ENCODE measurements at places on chromosomes 12 and 14.

DNA sequence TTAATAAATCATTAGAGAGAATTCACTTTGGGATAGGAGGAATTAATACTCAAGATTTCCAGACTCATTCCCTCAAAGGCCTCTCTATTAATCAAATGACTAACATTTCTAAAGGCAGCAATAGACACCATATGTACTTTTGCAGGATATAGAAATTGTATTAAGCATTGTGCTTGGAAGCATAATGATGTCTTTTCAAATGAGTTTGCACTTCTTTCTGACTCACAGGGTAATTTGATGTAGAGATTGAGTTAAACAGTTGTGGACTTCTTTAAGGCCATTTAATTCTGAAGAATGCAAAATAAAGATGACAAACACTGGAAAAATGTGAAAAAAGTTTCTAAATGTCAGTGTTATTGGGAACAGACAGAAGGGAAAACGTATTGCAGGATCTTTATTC lies 63.4 kb upstream of the CSRP2 start:
- no peak for DNase-seq

GRCh38 chr14:22885975-22886374 lies 3.0 kb downstream of the REM2 start:
- DNase-seq, result no peak

GRCh38 chr12:116538076-116538591 lies 21.0 kb upstream of the MAP1LC3B2 start:
- DNase-seq, result no peak

DNA sequence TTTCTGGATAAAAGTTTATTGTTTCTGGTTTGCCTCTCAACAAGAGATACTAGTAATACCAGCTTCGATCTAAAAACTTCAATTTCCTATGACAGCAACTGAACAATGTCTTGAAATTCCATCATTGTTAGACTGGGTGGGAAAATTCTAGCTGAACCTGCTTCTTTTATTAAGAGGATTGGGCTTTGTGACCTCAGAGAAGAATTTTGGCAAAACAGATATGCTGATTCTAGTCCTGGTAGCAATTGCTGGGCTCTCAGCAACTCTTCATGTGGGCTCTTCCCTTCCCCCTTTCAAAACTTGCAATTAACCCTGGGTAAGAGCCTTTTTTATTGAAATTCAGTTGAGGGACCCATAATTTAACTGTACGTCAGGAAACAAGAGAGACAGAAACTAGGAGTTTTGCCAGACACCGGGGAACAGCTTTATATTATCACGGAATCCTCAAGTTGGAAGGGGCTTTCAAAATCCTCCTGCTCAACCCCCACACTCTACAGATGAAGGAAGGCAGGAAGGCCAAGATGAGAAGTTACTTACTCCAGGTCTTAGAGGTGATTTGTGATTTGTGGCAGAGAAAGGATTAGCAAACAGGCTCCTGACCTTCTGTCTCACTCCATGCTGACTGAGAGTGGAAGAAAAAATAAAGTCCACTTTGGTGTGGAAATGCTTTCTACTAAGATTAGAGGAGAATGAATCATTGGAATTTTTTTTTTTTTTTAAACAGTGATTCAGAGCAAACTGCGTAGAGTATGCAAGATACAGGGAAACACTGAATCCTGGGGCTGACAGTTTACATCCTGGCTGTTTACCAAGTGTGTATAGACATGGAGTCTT lies 239.0 kb upstream of the ATP2B1 start:
- DNase-seq, result no peak

GRCh38 chr14:39015964-39016577 lies 87.0 kb downstream of the SEC23A start:
- no peak for DNase-seq

GRCh38 chr12:51896236-51896635 lies 8.3 kb downstream of the ANKRD33 start:
- no peak for DNase-seq

- no peak for DNase-seq
Measured at GRCh38 chr12:92739113-92739512, 36.3 kb downstream of the PLEKHG7 start.

DNA sequence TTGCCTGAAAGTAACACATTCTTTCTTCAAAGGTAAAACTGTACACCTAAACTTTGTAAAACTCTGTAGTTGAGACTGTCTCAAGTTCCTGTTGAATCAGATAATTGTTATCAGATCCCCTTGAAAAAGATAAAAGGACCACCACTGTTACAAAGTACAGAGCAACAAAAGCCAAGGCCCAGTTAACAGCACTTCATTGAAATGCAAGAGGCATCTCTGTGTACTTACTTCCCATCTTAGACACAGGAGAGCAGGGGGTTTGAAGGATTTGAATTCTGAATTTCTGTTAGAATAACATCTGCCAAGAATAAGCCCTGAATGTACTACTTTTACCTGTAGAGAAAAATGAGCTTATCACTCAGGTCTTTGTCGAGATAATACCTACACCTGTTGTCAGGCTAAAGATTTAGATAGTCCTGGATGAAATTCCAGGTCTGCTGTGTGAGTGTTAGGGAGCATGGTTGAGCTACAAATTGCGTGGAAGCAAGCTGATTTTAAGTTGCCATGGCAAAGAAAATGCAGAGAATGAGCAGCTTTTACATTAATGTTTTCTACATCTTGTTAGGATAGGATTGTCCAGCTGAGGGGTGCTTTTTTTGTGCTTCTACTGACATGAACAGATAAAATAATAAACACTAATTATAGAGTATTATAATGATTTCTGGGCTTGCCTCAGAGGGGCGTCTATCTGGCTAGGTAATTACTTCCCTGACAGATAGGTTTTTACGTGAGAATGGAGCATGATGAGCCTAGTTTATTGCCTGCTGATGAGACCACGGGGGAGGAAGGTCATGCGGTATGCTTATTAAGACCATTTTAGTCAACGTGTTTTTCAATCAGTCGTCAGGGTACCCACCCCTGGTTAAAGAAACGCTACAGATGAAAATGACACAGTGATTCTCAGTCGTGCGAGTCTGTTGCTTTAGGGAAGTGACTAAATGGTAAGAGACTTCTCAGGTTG lies 309.2 kb downstream of the PAWR start:
- no peak for DNase-seq

GRCh38 chr12:131962069-131962468 lies 12.3 kb downstream of the EP400 start:
- DNase-seq, result no peak

GRCh38 chr12:108860443-108860842 lies 3.1 kb upstream of the SSH1 start:
- no peak for DNase-seq

GRCh38 chr14:22848351-22849164 lies 12.2 kb downstream of the MMP14 start:
- DNase-seq, result no peak

DNA sequence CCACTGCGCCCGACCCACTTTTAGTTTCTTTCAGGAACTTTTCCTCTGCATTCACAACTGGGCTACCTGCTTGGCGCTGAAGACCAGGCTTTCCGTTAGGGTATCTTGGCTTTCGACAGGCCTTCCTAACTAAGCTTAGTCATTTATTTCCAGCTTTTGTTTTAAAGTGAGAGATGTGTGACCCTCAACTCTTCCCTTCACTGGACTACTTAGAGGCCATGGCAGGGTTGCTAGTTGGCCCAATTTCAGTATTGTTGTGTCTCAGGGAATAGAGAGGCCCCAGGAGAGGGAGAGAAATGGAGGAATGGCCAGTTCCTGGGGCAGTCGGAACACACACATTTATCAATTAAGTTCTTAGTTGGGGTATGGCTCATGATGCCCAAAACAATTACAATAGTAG lies 10.4 kb downstream of the MTA1 start:
- no peak for DNase-seq

DNA sequence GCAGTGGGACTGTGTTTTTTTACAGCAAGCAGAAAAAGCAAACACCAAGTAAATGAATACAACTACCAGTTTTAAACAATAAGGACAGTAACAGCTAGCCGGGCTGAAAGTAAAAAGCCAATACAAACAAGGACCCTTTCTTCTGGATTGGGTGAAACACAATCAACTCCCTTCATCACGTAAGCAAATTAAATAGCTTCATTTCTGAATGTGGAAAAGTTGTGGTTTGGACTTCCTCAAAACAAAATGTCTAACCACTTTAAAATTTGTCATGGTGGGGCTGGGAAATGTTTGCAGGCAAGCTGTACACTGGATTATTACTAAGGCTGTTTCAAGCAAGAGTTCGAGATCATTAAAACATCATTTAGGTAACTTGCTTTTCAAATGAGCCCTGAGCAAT lies 47.4 kb downstream of the TCHP start:
- DNase-seq, result no peak

GRCh38 chr14:60510254-60510950 lies 1.5 kb downstream of the SIX6 start:
- DNase-seq, result no peak

GRCh38 chr14:101110729-101111619 lies 207.5 kb upstream of the RTL1 start:
- DNase-seq, result no peak

- DNase-seq, result no peak
Measured at GRCh38 chr12:12872139-12872933, 19.0 kb upstream of the GPRC5A start.

DNA sequence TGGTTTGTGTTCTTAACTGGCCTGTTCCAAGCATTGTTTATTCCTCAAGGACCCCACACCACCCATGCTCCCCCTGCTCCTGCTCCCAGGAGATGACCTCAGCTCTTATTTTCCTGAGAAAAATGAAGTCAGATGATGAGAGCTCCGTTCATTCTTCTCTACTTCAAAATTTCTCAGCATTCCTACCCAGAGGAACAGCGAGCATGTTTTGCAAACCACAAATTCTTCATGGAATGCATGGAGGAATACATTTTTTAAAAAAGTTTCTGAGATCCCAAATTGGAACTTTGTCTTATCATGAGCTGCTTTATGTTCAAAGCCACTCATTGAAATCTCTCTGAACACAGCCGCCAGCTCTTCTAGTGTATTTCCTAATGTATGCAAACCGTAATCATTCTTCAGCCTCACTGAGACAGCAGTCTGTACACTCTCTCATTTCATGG lies 44.9 kb downstream of the SYNE2 start:
- DNase-seq, result no peak

DNA sequence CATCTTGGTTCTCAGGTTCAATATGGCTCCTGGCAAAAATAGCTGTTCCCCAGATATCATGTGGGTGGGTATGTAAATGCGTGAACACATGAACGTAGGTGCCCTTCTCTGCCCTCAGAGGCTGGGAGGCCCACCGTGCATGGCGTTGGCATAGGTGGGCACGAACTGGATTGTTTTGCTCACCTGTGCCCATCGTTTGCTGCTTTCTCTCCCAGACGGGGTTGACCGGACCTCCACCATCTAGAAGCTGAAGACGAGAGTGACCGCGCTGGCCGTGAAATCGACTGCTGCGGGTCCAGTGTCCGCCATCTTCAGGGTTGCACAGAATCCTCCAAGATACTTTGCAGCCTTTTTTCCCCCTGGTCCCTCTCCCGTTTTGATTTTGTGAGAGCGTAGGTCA lies 113.9 kb downstream of the GCH1 start:
- no peak for DNase-seq

DNA sequence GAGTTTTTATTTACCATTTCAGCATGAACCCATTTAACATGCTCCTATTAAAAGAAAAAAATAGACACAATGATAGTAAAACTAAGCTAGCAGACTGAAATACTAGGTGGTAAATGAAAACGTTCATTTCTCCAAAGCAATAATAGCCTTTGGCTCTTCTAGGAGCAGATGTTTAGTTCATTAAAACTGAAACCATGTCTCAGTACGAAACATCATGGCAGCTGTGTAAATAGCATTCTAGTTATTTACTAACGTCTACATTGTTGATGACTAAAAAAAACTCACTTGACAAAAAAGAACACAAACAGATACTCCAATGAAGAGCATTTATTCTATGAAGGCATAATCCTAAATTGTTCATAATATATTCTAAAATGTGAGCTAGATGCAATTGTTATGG lies 17.9 kb downstream of the RECQL start:
- no peak for DNase-seq

GRCh38 chr14:75452900-75453816 lies 25.3 kb downstream of the JDP2 start:
- no peak for DNase-seq

DNA sequence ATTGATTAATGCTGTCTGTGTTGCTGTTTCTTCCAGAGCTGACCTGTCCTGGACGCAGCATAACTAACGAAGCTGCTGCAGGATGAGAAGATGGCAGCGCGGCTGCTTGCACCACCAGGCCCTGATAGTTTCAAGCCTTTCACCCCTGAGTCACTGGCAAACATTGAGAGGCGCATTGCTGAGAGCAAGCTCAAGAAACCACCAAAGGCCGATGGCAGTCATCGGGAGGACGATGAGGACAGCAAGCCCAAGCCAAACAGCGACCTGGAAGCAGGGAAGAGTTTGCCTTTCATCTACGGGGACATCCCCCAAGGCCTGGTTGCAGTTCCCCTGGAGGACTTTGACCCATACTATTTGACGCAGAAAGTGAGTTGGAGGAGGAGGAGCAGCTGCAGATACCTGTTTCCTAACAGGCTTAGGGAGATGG lies 71.7 kb downstream of the SCN8A start:
- no peak for DNase-seq

- no peak for DNase-seq
Measured at GRCh38 chr12:130157998-130158753, 4.1 kb upstream of the FZD10 start.

GRCh38 chr12:558580-558979 lies 98.8 kb downstream of the B4GALNT3 start:
- no peak for DNase-seq

DNA sequence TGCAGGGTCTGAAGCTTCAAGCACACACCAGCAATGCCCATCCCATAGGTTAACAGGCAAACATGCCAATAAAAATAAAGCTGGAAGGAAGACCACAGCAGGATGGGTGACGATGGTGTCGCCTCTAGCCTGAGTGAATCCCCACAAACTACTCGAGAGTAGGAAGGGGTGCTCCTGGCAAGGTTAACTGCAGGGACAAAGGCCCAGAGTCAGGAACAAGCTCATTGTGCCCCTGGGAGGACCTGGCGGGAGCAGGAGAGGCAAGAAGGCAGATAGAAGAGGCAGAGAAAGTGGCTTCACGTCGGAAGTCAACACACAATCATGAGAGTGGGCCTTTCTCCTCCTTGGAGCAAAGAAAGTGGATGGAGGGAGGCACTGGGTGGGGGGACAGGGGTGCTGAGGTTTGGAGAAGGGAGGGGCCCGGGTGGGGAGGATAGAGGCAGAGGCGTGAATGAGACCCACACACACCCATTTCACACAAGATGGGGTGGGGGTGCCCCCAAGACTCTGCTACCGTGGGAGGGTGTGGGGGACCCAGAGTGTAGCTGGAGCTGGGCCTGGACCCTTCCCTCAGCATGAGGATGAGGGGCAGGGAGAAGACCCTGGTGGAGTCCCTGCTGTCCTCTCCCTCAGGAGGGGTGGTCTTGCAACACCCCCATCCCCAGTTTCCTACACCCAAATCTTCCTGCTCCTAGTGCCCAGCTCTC lies 43.1 kb downstream of the DIO3 start:
- DNase-seq, result no peak

All from stimulated activated CD4-positive, alpha-beta T cell treated with anti-CD3 and anti-CD28 coated beads, TNF-alpha, amount 100 ng/mL, for 1 hour (primary cell).